Activated gamma-delta T cell (primary cell): ENCODE measurements at places on chromosomes 1 and 21.

- no peak for DNase-seq
These were observed 241.8 kb downstream of the NPHP4 start for GRCh38 chr1:5750186-5751162.

DNA sequence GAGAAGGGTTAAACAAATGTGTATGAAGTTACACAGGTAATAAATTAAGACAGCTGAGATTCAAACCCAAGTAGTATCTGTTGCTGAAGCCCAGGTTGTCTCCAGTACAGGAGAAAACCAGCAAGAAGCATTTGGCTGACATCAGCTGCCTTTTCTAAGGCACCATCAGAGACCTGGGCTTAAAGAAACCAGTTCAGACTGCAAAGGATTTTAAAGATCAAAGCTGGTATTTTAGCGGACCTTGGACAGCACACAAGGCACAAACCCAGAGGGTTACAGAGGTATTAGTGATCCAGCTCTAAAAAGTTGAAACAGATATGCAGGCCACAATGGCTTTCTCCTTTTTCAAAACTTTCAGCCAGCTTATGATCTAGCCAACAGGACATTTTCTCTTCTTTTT is 23.4 kb downstream of the BEND5 start:
- DNase-seq, result no peak

DNA sequence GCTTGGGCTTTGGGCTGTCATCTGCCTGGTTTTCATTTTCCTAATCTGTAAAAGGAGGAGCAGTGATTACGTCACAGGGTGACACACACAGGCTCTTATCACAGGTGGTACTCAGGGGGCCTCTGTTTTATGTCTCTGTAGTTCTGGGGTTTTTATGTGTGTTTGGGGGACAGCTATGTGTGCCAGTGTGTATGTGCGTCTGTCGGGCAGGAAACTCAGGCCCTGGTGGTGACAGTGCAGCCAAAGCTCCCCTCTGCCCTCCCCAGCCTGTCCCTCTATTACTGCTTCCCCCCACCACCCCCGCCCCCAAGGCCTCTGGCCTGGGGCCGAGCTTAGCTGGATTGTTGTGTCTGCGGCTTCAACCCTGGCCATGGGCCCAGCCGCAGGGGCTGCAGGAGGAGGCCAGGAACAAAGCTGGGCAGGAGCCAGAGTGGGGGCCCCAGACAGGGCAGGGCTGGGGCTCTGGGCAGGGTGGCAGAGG is 13.3 kb downstream of the MFAP2 start:
- DNase-seq, result no peak

- DNase-seq, result no peak
These were observed 20.9 kb upstream of the C2CD2 start for GRCh38 chr21:41974752-41975053.

GRCh38 chr21:44848821-44849521 is 24.5 kb downstream of the PTTG1IP start:
- DNase-seq, result no peak

GRCh38 chr1:234588386-234588785 is 21.6 kb downstream of the IRF2BP2 start:
- no peak for DNase-seq

GRCh38 chr1:184577319-184577718 is 177.3 kb downstream of the EDEM3 start:
- DNase-seq, result no peak

DNA sequence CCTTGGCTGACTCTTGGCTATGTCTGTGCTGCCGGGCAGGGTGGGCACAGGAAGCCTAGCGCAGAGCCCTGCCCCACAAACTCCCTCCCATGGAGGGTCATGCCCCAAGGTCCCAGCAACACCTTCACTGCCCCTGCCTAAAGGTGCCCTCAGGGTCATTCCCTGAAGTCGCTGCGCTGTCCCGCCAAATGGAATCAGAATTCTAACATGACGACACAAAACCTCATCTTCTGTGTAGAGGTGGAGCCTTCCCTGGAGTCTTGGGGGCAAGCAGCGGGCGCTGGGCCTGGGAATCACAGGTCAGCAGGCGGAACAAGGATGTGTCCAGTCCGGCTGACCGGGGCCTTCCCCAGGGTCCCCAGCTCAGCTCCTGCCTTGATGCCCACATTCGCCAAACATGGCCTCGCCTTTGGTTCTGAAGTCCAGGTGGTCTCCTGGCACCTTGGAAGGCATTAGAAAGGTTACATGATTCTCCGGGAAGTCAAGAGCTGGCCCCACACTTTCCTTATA is 17.3 kb downstream of the TMEM201 start:
- no peak for DNase-seq
